NCI-H1417 treated with DMSO at 0.1 percent for 48 hours (cell line): ENCODE measurements at places on chromosomes 13 and 19.
A peak's percentile ranks its signal among the peaks of the same experiment; 100 is the strongest.

DNA sequence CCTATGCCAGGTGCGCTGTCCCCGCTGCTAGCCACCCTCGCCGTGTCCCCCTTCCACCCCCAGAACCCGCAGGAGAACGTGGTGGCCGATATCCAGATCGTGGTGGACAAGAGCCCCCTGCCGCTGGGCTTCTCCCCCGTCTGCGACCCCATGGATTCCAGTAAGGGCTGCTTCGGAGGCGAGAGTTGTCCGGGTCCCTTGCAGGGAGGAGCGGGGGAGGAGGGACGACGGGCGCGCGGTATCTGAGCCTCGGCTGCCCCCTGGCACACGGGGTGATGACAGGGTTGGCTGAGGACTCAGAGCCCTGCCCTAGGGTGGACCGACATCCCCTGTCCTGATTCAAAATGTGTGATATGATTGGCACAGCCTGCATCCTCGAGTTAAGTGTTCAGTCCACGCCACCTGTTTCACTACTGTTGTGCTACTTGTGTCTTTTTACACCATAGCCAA lies 653 bp downstream of the MVB12A start:
- DNase-seq, result no peak

- DNase-seq, result no peak
These were observed 69.4 kb upstream of the KLF12 start for GRCh38 chr13:74203576-74203975.

GRCh38 chr13:76597868-76598267 lies 288.3 kb downstream of the KCTD12 start:
- peak; percentile 7 for DNase-seq

- no peak for DNase-seq
These were observed 92.0 kb downstream of the HS6ST3 start for GRCh38 chr13:96181911-96182310.

- DNase-seq, result no peak
These were observed 38.5 kb downstream of the SPATA13 start for GRCh38 chr13:24199016-24199415.

- no peak for DNase-seq
These were observed 40.5 kb downstream of the USP12 start for GRCh38 chr13:27130979-27131623.

DNA sequence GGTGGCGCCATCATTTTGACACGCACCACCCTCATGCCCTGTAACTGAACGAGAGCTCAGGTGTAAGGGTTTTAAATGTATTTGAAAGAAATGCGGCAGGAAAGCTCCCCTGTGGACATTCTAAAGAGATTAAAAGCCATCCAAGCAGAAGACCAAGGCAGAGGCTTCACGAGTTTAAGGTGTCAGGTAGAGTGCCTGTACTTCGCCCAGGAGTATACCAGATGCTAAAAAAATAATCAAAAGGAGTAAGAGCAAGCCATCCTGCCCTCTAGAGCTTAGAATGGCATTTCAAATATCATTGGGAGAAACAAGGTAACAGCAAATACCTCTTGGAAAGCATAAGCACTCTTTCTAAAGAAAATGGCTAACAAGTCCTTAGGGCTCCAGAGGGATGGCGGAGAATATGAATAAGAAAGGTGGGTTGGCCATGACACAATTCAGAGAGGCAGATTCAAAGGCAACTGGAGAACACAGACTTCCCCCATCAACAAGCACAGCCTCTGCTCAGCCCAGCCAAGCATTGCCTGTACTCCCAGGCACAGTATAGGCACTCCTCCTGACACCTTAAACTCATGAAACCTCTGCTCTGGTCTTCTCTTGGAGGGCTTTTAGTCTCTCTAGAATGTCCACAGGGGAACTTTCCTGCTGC lies 447.6 kb downstream of the SUCLA2 start:
- DNase-seq, result no peak

- DNase-seq, result no peak
These were observed 203.8 kb downstream of the GPC6 start for GRCh38 chr13:93430381-93430780.

GRCh38 chr19:38020311-38020710 lies 113.3 kb downstream of the SIPA1L3 start:
- no peak for DNase-seq

- no peak for DNase-seq
These were observed 251.4 kb downstream of the VWA8 start for GRCh38 chr13:41709511-41709910.

- DNase-seq, result peak; percentile 34
These were observed 9.5 kb upstream of the INSL3 start for GRCh38 chr19:17830567-17831418.

DNA sequence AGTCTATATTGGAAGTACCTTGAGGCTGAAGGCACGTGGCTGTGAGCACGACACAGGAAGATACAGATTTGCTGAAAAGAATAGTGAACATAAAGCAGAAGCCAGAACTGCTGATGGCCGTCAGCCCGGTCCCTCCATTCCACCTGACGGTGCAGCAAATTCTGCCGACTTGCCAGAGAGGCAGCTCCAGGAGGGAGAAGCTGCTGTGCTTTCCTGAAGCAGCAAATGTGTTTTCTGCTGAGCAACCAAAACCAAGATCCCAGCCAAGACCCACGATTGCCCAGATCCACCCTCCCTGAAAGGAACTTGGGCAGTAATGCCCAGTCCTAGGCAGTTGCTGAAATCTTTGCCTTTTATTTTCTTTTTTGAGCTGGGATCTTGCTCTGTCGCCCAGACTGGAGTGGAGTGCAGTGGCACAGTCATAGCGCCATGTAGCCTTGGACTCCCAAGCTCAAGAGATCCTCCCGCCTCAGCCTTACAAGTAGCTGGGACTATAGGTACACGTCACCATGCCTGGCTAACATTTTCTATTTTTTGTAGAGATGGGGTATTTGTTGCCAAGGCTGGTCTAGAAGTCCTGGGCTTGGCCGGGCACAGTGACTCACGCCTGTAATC lies 7.0 kb upstream of the RCN3 start:
- no peak for DNase-seq

DNA sequence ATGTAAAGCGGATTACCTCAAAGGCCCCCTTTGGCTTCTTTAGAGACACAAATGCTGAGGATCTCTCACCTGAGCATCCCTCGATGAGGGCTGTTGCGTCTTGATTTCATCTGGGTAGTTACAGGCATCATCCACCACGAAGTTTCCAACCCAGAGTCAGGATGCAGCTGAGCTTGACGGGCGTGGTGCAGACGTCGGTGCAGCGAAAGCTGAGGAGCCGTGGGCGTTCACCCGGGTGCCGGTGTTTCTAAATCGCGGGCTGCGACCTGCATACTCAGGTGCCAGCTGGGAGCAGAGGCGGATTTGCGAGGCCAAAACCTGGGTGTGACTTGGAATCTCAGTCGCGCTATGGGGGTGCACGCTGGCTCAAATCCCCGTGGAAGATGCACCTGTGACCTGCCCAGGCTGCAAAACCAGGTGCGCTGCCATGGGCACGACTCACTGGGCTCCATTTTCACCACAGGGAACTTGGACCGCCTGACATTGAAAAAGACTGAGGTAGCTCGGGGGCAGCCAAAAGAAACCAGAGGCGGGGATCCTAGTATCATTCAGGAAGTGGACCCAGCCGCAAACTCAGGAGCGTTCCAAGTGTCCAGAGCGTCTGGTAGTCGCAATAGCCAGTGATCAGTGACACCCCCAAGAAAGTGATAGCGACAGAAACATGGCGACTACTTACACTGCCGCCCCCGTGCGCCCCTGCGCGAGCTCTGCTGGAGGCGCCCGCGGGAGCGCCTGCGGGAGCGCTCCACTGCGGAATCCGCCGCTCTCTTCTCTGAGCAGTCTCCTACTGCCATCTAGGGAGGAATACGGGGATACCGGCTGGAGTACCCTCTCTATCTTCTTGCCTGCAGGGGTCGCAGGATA lies 36.4 kb upstream of the IGFL4 start:
- DNase-seq, result peak; percentile 52

DNA sequence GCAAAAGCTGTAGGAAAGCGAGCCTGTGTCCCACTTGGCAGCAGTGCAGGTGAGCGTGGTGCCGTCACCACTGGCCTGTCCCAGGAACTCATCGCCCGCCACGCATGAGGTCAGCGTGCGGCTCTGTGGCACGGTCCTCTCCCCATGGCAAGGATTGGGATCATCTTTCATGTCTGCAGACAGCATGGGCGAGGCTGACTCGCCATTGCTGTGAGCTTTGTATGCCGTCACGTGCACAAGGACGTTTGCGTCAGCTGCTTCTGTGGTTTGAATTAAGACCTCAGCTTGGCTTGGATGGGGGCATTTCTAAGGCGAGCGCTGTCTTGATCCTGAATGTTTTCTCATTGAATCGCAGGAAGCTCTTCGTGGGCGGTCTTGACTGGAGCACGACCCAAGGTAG lies 9.8 kb downstream of the DAZAP1 start:
- no peak for DNase-seq

- DNase-seq, result no peak
These were observed 12.2 kb downstream of the ZSCAN22 start for GRCh38 chr19:58338825-58339558.

DNA sequence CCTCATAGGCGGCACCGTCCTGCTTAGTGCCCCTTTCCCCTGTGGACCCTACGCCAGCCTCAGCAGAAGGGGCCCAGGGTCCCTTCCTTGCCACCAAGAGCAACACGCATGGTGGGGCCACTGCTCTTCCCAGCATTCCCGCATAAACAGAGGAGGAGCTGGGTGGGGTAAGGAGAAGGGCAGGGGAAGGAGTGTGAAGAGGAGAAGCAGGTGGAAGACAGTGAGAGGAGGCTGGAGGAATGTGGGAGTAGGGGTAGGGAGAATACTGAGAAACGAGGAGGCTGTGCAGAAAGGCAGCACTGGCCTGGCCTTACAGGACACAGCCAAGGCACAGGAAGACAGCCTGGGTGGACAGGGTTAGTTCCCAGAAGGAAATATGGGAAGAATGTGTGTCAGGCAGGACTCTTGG lies 43.9 kb downstream of the ZNF331 start:
- DNase-seq, result no peak

DNA sequence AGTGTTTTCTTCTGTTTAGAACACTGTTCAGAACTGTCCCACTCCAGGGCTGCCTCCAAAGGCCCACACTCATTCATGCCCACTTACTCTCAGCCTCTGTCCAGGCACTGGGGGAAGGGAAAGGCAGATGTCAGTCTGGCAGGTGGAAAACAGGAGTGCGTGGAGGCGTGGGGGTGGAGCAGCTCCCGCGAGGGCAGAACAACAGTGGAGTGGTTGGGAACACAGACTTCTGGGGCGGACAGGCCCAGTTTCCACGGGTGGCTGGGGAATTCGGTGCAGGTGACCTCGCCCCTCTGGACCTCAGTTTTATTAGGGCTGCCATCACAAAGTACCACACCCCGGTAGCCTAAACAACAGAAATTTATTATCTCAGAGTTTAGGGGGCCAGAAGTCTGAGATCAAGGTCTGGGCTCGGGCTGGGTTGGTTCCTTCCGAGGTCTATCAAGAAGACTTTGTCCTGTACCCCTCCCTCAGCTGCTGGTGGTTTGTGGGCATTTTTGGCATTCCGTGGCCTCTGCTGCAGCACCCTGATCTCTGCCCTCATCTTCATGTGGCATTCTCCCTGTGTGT lies 59.7 kb downstream of the SIPA1L3 start:
- DNase-seq, result no peak
